Ammon's horn (tissue), 1 donor: ENCODE measurements at places on chromosomes 3 and 15.

DNA sequence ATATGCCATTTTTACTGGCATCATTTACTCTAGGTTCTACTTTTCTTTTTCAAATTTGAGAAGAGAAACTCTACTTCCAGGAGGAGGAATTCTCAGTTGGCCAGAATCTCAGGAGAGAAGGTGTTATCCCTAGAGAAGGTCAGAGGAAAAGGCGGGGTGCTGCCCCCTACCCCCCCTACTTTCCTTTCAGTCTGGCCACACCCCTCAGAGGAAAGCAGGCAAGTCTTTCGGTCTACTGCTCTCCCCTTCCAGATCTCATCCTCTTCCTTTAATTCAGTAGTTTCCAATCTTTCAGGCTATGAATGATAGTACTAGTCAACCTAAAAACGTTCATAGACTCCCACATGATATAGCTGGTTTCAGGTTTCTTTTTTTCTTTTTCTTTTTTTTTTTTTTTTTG lies 366.5 kb upstream of the TBL1XR1 start:
- no peak for DNase-seq

- DNase-seq: no peak
Observed at GRCh38 chr3:73120710-73121109, 59.3 kb downstream of the EBLN2 start.

DNA sequence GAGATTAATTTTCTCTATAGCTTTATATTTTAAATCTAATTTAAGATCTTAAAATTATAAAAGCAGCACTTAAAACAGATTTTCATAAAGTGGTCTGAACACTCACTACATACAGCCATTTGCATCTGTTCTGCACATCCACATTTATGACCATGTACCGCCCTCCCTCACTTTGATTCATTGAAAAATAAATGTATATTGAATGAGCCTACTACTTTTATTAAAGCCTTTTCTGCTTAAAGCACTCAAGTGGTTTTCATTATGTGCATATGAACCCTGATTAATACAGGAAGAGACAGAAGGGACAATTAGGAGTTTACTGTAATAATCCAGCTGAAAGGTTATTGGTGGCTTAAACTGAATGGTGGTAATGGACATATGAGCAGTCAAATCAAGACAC lies 129.4 kb downstream of the DLG1 start:
- no peak for DNase-seq

DNA sequence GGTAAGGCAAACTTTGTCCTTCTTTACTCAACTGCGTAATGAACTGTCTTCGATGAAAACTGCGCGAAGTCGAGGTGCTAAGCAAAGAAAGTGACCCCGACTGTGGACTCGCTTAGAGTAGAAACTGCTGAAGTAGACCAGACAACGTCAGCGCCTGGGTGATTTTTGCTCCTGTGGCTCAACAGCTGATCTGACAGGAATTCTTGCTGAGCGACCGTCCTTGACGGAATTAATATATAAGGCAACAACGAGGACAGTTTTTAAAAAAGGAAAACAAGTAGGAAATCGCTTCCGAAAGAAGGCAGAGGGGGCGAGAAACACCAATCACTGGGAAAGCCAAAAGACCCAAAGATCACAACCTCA lies 541 bp downstream of the RPS27L start:
- peak; percentile 48 for DNase-seq

- no peak for DNase-seq
Observed at GRCh38 chr3:31789429-31789828, 191.6 kb downstream of the OSBPL10 start.

DNA sequence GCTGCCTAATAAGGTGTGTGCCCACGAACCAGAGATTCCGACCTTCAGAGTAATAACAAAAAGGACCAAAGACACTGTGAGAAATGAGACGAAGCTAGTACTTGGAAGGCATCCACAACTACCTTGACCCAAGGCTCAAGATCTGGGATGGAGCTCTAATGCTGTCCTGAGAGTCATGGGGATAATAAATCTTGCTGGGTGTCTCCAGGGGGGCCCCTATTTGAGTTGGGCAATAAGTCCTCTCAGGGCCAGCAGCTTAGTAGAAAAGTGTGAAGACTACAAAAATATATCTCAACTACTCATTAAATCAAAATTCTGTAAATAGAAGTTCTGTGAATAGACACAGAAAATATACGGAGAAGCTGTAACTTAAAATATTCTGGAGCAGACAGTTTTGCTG lies 2.9 kb upstream of the NDN start:
- DNase-seq: no peak

GRCh38 chr15:42784705-42785104 lies 47.8 kb upstream of the CDAN1 start:
- DNase-seq: no peak

DNA sequence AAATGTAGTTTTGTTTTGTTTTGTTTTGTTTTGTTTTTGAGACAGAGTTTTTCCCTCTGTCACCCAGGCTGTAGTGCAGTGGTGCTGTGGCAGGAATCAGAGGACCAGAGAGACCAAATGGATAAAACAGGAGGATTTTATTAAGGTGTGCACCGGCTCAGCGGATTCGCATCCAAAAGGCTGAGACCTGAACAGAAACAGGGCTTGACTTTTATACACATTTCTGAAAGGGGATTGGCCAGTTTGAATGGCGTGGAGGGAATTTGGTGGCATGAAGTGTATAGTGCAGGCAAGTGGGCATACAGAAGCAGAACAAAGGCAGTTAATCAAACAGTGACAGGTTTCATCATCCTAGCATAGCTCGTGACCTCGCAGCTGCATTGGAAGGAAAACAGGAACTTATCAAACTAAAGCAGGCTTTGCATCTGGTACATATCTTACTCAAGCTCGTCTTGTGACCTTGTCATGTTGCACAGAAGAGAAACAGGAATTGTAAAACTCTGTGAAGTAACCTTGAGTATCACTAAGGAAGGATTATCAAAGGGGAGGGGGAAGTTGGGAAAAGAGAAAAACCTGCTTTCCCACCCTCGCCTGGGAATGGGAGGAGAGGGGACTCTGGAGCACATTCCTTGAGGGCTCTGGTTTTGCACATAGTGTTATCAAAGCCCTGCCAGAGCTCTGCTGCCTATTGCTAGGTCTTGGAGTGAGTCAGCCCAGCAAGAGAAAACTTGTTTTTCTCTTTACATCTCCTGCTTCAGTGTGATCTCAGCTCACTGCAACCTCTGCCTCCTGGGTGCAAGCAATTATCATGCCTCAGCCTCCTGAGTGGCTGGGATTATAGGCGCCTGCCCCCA lies 38.5 kb downstream of the C3orf62 start:
- DNase-seq: peak; percentile 65

DNA sequence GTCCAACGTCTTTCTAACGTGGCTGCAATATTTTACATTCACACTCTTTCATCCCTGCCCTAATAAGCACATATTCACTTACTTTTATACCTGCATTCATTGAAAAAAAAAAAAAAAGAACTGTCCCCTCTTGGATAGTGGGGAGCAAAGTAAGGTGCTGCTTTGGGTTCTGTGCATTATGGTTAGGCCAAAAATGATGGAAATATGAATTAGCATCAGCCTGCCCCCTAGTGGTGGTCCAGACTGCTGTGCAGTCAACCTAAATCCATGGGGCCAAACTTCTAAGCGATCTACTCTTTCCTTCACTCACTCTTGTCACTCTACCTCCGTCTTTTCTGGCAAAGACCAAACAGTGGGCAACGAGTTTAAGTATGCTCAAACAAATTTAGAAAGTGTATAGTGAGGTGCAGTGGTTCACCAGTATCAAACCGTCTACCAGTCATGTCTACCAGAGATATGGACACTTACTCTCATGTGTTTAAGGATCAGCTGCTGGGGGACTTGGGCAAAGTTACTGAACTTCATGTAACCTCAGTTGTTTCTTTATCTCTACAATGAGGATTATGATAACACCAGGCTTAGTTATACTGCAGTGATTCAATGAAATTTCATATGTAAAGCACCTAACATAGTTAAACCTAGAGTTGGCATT lies 61.5 kb upstream of the GRM7 start:
- DNase-seq: peak; percentile 36

DNA sequence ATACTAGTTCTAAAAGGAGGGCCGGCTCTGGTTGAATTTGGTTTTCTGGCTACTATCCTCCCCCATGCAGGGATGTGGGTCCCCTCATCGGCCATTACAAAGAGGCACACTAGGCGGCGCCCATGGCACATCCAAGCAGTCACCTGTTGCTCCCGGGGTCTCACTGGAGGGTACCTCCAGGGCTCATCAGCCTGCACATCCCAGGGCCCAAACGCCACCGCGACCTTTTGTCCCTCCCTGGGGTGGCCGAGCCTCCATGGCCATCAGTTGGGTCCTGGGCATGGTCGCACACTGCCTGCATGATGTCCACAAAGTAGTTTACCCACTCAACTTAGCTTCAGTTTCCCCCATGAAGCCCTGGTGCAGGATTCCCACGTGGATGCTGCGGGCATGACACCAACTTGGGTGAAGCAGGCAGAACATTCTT lies 28.3 kb downstream of the IDH3A start:
- peak; percentile 63 for DNase-seq

DNA sequence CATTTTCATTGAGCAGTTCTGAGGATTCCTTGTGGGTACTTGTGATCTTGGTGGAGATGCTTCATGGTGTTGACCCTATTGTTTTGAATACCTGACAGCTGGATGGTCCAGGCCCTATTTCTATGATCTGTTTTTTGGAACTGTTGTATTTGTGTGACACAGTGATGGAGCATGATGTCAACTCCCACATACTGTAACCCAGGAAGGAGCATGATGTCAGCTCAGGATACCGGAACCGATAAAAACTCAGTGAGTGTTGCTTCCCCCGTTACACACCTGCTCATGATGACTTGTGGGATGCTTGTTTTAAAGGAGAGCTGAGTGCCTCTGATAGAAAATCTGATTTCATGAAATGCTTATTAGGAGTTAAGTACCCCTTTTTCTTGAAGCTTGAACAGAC lies 45.1 kb downstream of the ZBTB38 start:
- DNase-seq: no peak

DNA sequence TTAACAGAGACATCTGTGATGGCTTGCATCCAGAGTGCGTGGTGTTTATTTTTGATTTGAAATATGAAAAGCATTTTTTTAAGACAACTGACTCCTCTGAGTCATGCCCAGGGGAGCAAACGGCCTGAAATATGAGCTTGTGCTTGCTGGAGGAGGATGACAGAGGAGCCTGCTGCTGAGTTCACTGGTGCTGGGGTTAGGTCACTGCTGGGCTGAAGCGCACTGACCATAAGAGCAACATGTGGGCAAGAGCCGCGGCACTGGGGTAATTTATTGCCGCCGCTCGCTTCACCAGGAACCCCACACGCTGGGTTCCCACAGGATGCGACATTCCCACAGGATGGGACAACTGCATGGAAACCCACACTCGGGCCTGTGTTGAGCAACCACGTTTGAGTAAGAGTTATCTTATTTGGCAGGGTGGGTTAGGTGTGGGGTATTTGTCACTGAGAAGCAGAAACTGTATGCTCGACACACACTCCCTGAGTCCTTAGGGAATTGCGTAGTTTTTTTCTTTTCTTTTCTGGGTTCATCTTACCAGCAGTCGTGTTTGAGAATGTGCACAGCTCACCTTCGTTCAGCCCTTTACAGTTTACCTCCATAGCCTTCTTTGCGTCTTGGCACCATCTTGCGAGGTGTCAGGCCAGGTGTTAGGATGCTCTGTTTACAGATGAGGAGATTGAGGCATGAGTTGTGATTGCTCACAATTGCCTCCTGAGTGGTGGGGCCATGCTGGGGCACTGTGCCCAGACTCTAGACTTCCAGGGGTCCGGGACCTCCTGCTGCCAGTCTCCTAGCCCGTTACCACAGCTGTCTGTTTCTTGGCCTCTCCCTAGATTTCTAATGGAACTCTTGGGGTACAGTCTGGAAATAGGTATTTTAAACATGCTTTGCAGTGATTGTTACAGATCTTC lies 60.4 kb downstream of the SMAD3 start:
- peak; percentile 59 for DNase-seq

DNA sequence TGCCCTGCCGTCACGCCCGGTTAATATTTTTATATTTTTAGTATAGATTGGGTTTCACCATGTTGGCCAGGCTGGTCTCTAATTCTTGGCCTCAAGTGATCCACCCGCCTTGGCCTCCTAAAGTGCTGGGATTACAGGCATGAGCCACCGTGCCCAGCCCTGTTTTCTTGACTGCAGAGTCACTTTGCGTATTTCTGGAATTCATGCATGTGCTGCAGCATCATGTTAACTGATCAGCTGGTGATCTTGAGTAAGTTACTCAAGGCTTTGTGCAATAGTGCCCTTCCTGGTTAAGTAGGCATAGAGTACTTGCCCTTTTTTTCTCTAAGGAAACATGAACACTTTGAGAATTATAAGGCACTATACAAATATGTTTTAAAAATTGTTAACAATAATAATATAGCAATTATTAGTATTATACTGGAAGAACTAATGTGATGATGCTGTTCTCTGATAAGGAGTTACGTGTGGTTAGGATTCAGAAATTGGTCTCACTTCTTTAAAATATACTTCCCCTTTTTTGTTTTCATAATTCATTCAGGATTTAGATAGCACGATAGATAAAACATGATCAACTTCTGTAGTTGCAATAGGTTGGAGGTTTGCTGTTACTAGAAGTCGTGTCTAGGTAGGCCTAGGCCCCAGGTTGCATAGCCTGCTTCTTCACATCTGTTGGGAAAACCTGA lies 33.6 kb downstream of the GPR171 start:
- DNase-seq: peak; percentile 25

- DNase-seq: no peak
Observed at GRCh38 chr3:195124378-195124992, 146.5 kb downstream of the XXYLT1 start.

DNA sequence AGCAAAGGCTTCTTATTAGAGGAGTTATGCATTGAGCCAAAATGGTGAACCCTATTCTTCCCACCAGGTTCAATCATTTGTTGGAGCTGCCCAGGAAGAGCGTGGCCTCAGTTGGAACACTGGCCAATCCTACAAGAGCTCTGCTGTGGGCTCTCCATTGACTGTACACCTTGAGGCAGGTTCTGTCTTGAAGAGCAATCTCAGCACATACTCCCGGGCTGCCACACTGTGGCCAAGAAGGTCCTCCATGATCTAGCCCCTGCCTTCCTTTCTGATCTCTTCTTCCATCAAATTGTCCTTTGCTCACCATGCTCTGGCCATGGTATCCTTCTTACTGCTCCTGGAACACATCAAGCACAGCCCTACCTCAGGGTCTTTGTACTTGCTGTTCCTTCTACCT lies 5.7 kb upstream of the SUMF1 start:
- no peak for DNase-seq

GRCh38 chr15:85414495-85414894 lies 34.1 kb downstream of the AKAP13 start:
- peak; percentile 19 for DNase-seq

GRCh38 chr15:96234109-96234892 lies 96.2 kb upstream of the NR2F2 start:
- DNase-seq: no peak

GRCh38 chr3:61809879-61810278 lies 248.5 kb downstream of the PTPRG start:
- DNase-seq: no peak

DNA sequence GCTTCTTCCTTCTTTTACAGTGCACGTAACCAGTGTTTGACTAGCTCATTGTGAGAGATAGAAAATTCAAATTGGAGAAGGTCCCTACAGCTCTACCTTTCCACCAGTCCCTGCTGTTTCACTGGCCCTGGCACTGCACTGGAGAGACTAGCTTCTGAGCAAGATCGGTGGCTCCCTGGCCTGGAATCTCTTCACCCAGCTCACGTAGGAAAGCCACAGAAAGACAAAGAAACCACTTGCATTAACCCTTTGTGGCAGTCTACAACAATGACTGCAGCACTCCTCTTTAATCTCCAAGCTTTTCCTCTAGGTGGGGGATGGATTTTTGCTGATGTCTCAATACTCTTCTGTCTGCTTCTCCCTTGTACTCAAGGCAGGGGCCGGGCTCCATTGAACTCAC lies 155.9 kb downstream of the PEX5L start:
- no peak for DNase-seq
